ENCODE measurements at places on chromosomes 6 and 20.

GRCh38 chr20:35716330-35716729, 17.1 kb downstream of the ROMO1 start:
- no peak for DNase-seq

DNA sequence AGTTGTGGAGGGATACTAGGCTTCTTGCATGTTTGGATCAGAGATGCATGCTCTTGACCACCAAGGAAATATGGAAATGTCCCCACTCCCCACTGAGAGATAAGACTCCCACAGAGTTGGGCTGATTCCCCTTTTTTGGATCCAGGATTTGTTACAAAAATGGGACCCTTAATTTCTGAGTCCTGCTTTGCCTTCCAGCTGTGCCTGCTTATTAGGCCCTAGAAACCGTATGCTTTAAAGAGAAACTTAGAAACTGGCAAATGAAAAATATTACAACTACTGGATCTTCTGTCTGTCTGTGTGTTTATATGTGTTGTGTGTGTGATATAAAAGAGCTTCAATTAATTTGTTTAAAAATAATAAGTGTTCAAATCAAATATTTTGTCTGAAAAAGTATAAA, 817.6 kb upstream of the CITED2 start:
- no peak for DNase-seq

- no peak for DNase-seq
Observed at GRCh38 chr6:130725551-130725950, 101.7 kb upstream of the SMLR1 start.

GRCh38 chr6:90098627-90099026, 198.0 kb downstream of the BACH2 start:
- no peak for DNase-seq

DNA sequence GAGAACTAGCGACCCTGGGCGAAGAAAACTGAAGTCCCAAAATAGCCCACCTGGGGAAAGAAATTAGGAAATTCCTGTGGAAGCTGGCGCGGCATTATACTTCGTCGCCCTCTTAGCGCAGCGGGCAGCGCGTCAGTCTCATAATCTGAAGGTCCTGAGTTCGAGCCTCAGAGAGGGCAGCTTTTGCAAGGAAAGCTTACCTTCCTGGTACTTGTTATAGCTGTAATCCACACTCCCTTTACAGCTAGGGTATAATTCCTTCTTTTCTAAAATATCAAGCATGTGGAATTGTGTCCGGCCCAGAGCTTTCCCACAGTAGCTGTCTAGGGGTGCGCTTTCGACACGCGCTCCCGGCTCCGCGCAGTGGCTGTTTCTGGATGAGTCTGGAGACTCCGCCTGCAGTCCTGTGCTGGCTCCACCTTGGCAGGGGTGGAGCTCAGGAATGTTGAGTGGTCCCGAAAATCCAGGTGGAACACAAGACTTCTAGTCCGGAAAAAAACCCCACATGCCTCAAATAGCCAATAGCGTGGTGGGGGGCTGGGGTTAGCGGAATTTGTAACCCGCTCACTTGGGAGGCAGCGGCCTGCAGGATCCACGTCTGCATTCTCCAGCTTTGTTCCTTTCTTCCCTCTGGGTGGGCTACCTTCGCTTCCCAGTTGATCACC, 83.7 kb upstream of the ZNF322 start:
- DNase-seq = peak; percentile 77

DNA sequence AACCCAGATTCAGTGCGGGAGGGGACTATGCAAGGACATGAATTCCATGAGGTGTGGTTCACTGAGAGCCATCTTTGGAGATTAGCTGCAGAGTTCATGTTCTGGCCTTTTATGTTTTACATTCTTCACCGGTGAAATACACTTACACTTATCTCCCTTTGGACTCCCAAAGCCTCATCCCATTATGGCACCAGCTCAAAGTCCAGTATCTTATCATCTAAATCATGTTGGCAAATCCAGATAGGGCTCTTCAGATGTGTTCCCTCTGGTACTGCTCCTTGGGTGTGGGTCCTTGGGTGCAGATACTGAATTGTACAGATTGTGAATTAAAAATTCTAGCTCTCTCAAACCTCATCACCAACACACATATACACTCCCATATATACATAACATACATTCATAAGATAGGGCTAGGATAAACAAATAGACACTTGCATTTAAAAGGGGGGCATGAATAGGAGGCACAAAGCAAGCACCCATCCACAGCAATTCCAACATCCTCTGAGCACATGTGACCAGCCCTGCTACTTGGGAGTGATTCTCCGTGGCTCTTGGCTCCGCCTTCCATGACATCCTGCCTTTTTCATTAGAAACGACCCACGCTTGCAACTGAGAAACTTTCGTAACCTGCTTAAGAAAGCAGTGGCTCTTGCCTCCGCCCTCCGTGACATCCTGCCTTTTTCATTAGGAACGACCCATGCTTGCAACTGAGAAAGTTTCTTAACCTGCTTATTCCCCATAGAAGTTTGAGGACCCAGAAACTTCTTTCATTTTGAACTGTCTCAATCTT, 53.6 kb upstream of the LRRC1 start:
- no peak for DNase-seq

- peak; percentile 90 for DNase-seq
Observed at GRCh38 chr20:2237059-2237458, 58.7 kb upstream of the TGM3 start.

Measured in HFF-Myc (cell line).